T-helper 9 cell (primary cell): ENCODE measurements at places on chromosomes 16 and 17.

GRCh38 chr16:23930791-23931190, 95.0 kb downstream of the PRKCB start:
- DNase-seq: no peak

DNA sequence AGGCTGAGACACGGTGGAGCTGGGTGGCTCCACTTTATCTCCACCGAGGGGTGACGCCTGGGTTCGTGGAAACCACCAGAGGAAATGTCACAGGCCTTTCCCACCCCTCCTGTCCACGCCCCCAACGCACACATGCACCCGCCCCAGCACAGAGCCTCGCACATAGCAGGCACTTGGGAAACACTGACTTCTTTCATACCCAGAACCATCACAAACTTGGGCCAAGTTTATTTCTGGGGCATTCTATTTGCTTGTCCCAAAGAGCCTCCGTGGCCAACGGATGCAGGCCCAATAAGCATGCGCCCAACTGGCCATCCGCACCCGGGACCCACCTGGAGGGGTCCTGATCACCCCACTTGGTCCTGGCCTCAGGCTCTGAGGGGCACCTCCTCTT, 3.3 kb downstream of the BCAR1 start:
- no peak for DNase-seq

- no peak for DNase-seq
Observed at GRCh38 chr17:60332574-60332973, 59.4 kb downstream of the USP32 start.

DNA sequence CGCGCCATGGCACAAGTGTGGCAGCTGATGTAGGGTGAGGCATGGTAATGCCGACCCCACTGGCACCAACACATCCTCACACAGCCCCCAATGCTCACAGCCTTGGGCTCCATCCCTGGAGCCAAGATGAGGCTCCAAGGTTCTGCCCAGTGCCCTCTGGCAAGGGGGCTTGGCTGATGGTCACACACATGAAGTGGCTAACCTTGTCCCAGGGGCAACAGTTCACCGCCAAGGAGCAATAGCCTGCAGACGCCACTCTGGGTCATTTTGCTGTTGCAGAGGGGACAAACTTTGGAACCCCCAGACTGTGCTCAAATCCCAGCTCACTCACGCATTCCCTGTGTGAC, 26.8 kb downstream of the TNFRSF13B start:
- DNase-seq: no peak

DNA sequence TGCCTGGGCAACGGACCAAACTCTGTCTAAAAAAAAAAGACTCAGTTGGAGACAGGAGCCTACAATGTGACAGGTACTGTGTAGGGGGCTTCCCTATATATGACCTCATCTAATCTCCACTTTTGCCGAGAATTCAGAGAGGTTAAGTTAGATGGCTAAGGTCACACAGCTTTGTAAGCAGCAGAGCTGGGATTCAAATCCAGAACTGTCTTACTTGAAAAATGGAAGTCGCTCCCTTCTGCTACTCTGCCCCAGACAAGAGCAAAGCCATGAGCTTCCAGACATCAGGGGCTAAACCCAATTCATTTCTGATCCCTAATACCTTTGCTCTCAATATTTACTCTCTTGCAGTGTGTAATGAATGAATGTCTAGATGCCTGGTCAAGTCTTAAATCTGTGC, 41.5 kb upstream of the ABCC12 start:
- no peak for DNase-seq

- DNase-seq: no peak
Observed at GRCh38 chr16:10946308-10946707, 1.9 kb downstream of the CLEC16A start.

- no peak for DNase-seq
Observed at GRCh38 chr17:59607817-59608403, 11.8 kb upstream of the CLTC start.
